ENCODE measurements at places on chromosomes 5 and 9.

DNA sequence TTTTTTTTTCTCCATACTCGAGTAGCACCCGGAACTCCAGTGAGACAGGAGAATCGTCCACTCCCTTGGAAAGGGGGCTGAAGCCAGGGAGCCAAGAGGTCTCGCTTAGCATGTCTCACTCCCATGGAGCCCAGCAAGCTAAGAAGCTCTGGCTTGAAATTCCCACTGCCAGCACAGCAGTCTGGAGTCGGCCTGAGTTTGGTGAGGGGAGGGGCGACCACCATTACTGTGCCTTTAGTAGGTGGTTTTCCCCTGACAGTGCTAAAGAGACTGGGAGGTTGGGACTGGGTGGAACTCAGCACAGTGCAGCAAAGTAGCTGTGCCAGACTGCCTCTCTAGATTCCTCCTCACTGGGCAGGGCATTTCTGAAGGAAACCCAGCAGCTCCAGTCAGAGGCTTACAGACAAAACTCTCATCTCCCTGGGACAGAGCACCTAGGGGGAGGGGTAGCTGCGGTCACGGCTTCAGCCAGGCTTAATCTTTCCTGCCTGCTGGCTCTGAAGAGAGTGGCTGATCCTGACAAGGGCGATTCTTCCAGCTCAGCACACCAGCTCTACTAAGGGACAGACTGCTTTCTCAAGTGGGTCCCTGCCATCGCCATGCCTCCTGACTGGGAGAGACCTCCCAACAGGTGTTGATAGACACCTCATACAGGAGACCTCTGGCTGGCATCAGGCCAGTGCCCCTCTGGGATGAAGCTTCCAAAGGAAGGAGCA is 414.5 kb upstream of the ZNF608 start:
- DNase-seq = peak; percentile 74

GRCh38 chr9:81565609-81566008 is 123.7 kb downstream of the TLE1 start:
- no peak for DNase-seq

- no peak for DNase-seq
Observed at GRCh38 chr9:135830496-135830895, 76.8 kb downstream of the CAMSAP1 start.

- DNase-seq = no peak
Observed at GRCh38 chr9:21023861-21024260, 7.6 kb downstream of the HACD4 start.

DNA sequence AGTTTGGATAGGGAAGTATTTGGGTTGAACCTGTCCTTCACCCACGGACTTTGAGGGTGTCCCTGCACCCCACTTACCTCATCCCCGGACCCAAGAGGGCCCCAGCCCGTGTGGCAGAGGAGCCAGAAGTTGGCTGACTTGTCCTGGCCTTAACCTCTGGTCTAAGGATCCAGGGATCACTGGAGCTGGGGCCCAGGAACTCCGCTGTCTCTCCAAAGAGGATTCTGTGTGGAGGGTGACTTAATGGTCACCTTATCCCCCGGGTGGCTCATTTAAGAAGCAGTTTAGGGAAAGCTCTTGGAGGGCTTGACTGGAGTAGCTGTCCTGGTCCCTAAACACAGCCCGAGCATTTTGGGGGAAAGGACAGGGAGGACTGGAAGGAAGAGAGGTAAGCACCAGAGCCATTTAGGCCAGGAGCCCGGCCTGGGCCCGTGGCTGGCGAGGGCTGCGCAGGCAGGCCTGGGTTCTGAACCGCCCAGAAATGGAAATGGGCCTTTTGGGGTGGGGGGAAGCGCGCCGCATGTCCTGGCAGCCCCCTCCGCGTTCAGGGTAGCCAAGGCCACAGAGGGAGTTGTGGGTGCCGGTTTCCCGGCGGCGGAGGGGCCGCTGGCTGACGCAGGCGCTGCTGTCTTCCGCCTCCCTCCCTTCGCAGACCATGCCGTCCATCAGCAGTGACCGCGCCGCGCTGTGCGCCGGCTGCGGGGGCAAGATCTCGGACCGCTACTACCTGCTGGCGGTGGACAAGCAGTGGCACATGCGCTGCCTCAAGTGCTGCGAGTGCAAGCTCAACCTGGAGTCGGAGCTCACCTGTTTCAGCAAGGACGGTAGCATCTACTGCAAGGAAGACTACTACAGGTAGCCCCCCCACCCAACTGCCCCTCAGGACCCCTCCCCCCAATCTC is 2.0 kb downstream of the LHX2 start:
- DNase-seq = no peak

DNA sequence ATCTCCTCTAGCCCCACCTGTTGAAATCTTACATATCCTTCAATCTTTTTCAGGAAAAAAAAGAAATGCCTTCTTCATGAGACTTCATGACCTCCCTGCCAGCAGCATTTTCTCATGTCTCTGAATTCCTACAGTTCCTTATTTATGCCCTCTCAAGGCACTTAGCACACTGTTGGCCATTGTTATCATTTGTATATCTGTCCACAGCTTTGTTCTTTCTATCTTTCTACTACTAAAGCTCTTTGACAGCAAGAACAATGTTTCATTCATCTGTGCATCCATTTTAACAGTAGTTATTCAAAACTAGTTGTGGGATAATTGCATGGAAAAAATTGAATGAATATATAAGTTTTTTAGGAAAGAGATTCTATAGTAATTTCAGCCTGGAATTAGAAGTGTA is 20.9 kb upstream of the GZMA start:
- DNase-seq = no peak

DNA sequence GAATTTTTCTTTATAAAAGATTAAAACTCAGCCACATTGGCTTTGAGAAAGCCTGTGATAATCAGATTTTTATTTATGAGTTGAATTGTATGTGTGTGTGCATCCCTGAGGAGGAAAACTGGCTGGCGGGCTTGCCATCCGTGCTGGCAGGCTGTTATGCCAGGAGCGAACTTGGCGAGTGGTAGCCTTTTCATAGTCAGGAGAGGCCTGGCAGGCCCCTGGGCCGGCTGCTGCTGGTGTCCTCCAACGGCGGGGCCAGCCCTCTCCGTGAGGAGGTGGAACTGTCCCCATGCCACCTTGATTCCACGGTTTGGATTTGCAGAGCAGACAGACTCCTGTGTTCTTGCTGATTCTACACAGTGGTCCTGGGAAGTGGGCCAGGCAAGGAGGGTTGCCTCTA is 43.3 kb downstream of the ZNF618 start:
- DNase-seq = no peak

DNA sequence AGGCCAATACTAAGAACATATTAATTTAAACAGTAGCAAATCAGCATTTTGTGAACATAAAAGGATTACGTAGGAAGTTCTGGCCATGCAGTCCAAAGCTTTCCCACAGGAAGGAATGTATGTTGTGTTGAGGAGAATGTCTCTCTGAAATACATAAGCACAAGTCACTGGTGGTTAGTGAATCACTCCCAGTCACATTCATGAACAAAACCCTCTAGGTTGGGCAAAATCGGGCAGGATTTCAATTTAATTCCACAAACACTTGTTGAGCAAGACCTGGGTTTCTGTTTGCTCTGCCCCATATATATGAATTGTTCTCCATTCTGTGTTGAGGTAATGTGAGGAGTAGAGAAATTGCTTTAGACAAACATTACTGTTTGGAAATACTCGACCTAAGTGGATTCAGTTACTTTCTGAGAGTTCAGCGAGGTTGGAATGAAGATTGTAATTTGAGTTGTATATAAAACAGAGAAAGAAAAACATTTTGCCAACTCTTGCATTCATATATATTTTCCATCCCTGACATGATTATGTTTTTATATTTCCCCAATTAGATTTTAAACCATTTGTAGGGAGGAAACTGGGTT is 127.6 kb upstream of the RPS23 start:
- no peak for DNase-seq

GRCh38 chr9:71685394-71685793 is 82.9 kb downstream of the CEMIP2 start:
- DNase-seq = no peak

DNA sequence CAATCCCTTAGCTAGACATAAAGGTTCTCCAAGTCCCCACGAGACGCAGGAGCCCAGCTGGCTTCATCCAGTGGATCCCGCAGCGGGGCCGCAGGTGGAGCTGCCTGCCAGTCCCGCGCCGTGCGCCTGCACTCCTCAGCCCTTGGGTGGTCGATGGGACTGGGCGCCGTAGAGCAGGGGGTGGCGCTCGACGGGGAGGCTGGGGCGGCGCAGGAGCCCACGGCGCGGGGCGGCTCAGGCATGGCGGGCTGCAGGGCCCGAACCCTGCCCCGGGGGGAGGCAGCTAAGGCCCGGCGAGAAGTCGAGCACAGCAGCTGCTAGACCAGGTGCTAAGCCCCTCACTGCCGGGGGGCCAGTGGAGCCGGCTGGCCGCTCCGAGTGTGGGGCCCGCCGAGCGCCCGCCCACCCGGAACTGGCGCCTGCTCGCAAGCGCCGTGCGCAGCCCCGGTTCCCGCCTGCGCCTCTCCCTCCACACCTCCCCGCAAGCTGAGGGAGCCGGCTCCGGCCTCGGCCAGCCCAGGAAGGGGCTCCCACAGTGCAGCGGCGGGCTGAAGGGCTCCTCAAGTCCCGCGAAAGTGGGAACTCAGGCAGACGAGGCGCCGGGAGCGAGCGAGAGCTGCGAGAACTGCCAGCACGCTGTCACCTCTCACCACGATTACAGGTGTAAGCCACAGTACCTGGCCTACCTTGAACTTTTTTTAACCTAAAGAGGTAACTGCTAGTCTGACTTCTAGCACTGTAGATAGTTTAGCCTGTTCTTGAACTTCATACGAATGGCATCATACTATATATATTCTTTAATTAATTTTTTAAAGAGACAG is 35.5 kb downstream of the PTGS1 start:
- DNase-seq = no peak

- no peak for DNase-seq
Observed at GRCh38 chr5:19988457-19988856, 457 bp upstream of the CDH18 start.

- DNase-seq = no peak
Observed at GRCh38 chr9:124504530-124505005, 2.6 kb downstream of the NR5A1 start.

GRCh38 chr5:157581901-157582300 is 6.3 kb upstream of the ADAM19 start:
- no peak for DNase-seq

- no peak for DNase-seq
Observed at GRCh38 chr5:79702606-79703380, 13.2 kb downstream of the CMYA5 start.

DNA sequence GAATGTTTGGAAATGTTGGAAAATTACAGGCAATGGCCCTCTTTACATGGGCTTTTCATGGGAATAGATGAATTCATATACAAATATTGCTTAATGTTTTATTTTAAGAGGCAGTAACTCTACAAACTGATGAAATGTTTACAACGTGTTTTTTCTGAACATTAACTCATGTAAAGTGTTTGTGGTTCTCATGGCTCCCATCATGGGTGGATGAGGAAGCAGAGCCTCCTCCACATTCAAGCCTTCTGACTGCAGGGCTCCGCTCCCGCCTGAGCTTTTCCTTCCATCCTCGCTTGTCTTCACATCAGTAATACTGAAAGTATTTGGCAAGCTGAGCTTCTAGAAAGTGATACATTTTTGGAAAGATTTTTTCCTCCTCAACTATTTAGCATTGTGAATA is 204.2 kb downstream of the ARHGAP26 start:
- DNase-seq = no peak

GRCh38 chr5:155750571-155750970 is 576.4 kb upstream of the SGCD start:
- no peak for DNase-seq

DNA sequence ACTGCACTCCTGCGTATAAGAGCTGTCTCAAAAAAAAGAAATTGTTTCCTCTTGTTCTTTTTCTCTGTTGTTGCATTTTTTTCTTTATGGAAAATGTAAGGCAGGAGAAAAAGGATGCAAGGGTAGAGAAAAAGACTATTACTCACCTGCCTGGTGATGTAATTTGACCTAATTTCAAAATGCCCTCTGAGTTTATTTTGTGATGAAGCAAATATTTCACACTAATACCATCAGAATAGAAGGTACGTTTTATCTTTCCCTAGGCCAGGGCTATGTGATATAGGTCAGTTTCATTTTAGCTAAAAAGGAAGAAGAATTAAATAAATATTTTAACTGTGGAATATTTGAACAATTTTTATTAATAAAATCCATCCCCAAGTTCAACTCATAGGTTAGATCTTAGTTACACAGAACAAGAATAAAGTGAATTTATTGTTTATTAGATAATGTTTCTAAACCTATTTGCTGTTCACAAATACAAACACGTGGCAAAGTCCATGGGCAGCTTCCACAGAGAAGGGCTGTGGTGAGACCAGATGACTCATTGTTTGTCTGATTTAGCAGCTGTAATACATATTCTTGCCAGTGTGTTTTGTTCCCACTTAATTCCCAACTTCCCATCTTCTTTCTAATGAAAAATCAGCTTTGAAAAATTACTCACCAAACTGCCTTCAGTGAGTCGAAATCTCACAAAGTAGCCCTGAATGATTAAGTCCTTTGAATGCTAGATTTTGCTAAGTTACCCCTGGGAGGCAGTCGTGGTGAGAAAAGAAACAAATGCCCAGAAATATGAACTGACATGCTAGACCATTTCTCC is 52.8 kb upstream of the CCDC112 start:
- DNase-seq = no peak

GRCh38 chr5:34526682-34527305 is 129.3 kb upstream of the RAI14 start:
- no peak for DNase-seq

DNA sequence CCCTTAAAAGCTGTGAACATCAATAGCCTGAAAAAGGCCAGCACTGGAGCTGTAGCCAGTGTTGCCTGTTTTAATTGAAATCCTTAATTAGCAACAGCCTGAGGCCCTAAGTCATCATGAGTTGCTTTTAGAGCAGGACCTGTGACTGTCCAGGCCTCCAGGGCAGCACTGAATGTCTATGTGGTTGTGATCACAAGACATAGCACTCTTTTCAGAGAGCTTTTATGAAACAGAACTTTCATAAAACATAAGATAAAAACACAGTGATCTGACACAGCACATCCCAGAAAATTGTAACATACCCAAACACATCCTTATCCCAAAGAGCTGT is 85.5 kb upstream of the MYO10 start:
- DNase-seq = no peak

GRCh38 chr5:89991592-89991991 is 418.0 kb downstream of the CETN3 start:
- no peak for DNase-seq

DNA sequence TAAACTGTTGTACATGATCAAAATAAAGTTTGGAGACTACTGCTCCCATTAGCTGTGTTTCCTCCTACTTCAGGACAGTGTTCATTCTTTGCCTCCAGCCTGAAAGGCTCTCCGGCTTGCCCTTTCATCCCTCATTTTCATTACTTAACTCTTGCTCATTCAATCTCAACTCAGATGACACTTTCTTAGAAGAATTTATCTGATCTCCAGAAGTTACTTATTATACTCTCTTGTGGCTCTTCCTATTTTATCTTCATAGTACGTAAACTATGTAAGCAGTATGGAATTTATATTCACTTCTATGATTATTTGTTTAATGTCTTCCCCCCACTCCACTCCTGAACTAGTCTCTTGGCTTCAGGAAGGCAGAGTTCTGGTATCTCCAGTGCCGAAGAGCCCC is 1737.9 kb upstream of the C9orf72 start:
- DNase-seq = no peak

DNA sequence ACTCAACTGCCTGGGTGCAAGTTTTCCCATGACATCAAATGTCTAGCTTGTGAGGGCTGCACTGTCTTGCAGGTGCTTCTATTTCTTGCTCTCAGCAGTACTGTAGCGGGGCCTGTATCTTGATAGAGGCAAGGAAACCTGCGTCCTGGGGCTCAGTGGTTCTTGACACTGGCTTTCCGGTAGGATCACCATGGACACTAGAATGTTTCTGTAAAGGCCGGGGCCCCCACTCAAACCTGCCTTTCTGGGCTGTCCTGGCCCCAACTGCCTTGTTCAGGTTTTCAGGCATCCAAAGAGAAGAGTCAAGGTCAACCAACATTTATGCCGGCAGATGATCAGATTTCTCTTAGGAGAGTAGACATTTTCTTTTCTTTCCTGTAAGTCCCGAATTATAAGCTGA is 26.7 kb upstream of the TENT4A start:
- DNase-seq = no peak
